ENCODE measurements at places on chromosomes 3 and 15.

GRCh38 chr15:48266024-48266689, 60.1 kb downstream of the SLC12A1 start:
- DNase-seq, result no peak

DNA sequence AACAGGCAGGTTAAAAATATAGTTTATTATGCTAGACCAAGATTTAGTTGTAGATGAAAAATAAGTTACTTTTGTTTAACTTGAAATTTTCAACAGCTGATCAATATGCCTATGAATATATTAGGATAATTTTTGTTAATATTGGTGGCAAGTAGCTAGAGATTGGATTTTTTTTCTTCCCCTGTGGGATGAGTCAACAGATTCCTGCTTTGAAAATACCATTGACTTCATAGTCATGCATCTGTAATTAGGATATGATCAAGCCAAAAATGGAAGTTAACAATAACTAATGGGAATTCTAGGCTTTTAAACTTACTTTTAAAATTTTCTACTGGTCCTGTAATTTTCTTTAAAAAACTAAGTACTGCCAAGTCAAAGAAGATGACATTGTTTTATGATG, 211.7 kb downstream of the ZIC1 start:
- no peak for DNase-seq

DNA sequence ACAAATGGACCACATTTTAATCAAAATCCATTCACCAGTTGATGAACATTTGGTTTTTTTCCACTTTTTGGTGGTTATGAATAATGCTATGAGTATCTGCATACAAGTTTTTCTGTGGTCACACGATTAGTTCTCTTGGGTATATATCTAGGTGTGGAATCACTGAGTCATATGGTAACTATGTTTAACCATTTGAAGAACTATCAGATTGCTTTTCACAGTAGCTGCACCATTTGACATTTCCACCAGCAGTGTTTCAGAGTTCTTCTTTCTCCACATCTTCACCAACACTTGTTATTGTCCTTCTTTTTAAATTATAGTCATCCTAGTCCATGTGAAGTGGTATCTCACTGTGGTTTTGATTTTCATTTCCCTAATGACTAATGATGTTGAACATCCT, 33.3 kb upstream of the ATG7 start:
- DNase-seq, result no peak

DNA sequence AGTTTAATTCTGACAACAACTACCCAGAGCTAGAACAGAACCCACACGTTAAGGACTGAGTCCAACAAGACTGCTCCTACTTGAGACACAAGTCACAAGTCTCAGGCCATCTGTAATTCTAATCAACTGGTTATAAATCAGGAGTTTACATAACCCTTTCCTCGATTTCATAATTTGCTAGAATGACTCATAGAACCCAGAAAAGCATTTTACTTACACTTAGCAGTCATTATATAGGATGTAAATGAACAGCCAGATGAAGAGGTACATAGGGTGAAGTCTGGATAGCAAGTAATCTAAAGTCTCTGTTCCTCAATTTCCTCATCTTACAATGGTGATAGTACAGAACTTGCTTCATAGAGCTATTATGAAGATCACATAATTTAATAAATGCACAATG, 1018.2 kb downstream of the DIPK2A start:
- DNase-seq, result no peak

DNA sequence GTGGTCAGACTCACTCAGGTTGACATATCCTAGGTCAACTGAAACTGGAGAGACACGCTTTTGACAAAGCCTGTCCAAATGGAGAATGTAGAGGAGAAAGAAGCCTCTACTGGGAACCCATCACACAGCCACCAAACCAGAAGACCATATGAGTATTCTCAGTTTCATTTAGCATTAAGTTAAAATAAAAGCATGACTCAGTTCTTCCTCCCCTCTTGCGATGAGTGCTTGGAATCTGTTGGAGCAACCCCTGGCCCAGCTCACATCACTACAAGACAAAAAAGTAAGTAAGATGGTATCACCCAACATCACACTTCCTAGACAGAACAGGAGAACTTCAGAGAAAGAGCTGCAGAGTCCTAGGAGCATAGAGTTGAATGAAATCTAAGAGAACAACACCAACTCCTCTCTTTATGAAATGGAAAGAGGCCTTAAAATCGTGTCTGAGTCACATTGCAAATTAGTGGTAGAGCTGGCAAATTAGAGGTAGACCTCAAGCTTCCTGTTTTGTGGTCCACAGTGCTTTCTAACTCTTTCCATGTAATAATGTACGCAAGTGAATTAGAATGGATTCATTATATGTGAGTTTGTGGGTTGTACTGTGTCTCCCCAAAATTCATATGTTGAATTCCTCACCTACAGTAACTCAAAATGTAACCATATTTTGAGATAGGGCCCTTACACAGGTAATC, 51.2 kb downstream of the FGF12 start:
- no peak for DNase-seq

DNA sequence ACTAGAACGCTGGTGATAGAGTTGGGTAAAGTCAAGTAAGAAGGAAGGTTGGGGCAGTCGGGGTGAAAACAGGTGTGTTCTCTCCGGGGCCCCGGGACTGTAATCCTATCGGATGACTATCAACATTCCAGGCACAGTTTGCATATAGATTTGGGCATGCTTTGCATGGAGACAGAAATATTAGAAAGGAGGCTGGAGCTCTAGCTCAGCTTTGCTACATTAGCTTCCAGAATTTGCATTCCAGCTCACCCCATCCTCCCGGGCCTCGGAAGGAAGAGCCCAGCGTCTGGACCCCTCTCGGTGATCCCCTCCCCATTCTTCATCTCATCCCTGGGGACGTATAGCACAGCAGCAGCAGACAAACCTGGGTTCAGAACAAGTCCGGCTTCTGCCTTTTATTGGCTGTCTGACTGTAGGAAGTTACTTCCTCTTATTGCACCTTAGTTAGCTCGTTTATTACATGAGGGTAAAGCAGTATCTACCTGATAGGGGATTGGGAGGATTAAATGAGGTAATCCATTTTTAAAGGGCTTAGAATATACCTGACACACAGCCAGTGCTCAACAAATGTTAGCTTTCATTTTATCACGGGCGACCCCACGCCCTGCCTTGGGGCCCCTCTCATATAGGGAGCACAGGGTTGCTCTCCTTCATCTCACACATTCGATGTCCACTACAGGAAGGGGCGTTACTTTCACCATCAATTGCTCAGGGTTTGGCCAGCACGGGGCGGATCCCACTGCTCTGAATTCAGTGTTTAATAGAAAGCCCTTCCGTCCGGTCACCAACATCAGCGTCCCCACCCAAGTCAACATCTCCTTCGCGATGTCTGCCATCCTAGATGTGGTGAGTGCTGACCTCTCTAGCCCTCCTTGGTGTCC, 3.2 kb downstream of the HTR3E start:
- DNase-seq, result no peak

DNA sequence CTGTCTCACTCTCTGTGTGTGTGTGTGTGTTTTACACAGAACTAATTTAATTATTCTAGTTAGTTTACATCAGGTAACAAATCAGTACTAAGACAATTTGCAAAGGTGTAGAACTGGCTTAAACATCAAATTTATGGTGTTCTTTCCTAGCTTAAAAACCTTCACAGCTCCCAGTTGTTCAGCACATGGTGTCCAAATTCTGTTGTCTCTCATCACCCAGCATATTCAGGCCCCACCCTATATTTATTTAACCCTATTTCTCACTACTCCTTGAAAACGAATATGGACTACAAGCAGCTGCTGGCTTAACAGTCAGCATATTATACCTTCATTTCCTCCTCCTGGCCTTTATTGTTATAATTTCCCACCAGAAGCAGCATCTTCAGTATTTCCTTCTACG, 1.2 kb downstream of the IL20RB start:
- no peak for DNase-seq

- DNase-seq, result no peak
These were observed 9.2 kb downstream of the ZSCAN2 start for GRCh38 chr15:84609818-84610525.

GRCh38 chr3:119808843-119809242, 26.9 kb downstream of the NR1I2 start:
- DNase-seq, result no peak

GRCh38 chr3:134312072-134312872, 61.6 kb upstream of the RYK start:
- no peak for DNase-seq

DNA sequence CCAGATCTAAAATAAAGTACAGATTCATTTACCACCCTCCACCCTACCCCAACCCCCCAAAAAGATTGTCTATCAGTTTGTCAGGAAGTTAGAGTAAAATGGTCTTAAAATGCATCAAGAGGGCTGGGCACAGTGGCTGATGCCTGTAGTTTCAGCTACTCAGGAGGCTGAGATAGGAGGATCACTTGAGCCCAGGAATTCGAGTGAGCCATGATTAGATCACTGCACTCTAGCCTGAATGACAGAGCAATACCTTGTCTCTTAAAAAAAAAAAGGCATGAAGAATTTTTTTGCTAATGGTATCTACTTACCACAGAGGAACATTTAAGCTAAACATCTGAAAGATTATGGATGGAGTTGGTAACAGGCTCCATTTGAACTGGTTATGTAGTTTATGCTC, 71.0 kb downstream of the RBM6 start:
- no peak for DNase-seq

- no peak for DNase-seq
These were observed 445.3 kb downstream of the NAALADL2 start for GRCh38 chr3:175304404-175304803.

DNA sequence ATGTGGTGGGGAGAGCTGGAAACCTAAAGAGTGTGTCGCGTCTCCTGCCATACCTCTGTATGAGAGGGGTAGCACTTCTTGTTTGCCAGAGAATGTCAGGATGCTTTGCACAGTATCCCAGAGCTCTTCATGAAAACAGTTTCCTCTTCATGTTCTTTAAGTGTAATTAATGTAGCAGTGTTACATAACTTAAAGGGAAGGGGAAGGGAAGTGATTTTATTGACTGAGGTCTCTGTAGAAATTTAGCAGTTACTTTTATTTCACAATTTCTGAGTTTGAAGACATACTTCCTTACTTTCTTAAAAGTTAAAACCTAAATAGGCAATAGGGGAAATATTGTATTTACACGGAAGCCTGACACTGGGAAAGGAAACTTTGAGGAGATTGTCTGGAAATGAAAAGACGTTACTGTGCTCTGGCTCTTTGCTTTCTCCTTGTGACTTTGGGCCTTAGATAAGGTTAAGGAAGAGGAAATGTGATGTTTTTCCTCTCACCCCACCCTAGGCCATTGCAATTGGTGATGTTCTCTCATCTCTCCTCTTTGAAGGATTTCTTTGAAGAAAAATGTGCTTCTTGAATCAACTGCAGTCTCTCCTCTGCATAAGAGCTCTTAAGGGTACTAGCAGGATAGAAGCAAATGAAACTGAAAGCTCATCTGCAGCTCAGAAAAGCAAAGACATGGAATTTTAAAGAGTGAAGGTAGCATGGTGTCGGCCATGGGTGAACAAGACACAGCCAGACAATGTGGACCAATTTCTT, 6.0 kb downstream of the NXPE3 start:
- DNase-seq, result peak; percentile 70

- no peak for DNase-seq
These were observed 547.1 kb downstream of the FHIT start for GRCh38 chr3:60703956-60704736.

DNA sequence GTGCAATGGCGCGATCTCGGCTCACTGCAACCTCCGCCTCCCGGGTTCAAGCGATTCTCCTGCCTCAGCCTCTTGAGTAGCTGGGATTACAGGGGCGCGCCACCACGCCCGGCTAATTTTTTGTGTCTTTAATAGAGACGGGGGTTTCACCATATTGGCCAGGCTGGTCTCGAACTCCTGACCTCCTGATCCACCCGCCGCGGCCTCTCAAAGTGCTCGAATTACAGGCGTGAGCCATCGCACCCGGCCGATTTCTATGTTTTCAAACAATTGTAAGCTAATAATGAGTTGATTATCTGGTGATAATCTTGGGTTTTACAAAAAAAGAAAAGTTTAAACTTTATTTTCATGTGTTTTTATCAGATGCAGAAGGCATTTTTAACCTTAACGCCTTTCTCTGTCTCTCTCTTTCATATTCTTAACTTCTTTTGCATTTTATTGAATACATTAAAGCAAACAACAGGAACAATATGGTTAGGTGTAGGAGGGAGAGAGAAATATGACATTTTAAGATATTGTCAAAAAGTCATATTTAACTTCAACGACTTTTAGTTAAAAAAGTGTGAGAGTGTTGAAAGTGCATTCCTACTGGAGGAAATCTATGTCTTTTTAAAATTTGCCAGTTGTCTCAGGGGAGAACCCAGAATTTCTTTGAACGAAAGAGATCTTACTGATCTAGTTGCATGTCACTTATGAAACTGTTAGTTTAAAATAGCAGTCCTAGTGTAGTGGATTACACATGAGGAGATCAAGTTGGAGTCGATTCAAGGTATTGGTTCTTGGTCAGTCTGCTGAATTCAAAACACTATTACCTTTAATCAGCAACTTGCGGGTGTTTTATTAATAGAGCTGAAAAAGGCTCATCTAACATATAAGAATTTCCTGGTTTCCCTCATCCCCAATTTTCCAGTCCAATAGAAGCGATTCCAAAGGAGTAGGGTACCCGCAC, 3.4 kb upstream of the MEIS2 start:
- no peak for DNase-seq

All from CD8-positive, alpha-beta memory T cell (primary cell).